ENCODE measurements at places on chromosomes 4 and X.

DNA sequence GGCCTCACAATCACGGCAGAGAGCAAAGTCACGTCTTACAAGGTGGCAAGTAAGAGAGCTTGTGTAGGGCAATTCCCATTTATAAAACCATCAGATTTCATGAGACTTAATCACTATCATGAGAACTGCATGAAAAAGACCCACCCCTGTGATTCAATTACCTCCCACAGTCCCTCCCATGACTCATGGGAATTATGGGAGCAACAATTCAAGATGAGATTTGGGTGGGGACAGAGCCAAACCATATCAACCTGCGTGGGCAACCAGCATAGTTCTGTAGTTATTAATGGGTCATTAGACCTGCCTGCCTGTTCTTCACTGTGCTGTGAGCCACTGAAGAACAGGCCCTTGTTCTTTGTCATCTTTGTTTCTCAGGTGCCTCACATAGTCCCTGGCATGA is 593.7 kb upstream of the BOD1L1 start:
- DNase-seq, result no peak

DNA sequence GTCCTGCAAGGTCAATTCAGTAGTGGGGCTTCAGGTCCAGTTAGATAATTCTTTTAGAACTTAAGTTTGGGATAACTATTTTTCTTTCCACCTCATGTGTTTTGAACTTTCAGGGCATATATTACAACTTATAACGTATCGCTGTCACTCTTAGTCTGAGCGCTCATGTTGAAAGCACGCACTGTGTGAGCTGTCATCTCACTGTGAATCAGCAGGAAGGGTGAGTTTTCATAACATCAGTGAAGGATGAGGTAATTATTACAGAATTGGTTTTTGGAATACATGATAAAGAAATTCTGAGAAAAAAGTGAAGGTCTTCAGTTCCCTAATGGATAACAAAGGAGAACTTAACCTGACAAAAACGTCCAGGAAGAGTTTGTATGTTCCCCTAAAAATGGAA is 45.1 kb upstream of the SLC4A4 start:
- DNase-seq, result no peak

- DNase-seq, result peak; percentile 41
These were observed 58.5 kb downstream of the TSC22D3 start for GRCh38 chrX:107716816-107717700.

DNA sequence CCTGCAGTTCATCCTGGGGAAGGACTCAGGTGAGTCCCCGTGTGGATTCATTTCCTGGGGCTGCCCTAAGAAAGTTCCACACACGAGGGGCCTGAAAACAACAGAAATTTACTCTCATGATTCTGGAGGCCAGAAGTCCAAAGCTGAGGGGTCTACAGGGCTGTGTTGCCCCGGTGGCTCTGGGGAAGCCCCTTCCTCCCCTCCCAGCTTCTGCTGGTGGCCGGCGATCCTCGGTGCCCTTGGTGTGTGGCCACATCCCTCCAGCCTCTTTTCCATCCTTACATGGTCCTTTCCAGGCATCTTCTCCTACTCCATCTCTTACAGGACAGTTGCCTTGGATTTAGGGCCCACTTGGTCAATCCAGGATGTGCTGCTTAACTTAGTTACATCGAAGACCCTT is 15.1 kb downstream of the SH3BP2 start:
- no peak for DNase-seq

GRCh38 chr4:47471591-47471990 is 8.1 kb upstream of the COMMD8 start:
- DNase-seq, result no peak

GRCh38 chr4:25878676-25879075 is 15.9 kb upstream of the SEL1L3 start:
- DNase-seq, result no peak

DNA sequence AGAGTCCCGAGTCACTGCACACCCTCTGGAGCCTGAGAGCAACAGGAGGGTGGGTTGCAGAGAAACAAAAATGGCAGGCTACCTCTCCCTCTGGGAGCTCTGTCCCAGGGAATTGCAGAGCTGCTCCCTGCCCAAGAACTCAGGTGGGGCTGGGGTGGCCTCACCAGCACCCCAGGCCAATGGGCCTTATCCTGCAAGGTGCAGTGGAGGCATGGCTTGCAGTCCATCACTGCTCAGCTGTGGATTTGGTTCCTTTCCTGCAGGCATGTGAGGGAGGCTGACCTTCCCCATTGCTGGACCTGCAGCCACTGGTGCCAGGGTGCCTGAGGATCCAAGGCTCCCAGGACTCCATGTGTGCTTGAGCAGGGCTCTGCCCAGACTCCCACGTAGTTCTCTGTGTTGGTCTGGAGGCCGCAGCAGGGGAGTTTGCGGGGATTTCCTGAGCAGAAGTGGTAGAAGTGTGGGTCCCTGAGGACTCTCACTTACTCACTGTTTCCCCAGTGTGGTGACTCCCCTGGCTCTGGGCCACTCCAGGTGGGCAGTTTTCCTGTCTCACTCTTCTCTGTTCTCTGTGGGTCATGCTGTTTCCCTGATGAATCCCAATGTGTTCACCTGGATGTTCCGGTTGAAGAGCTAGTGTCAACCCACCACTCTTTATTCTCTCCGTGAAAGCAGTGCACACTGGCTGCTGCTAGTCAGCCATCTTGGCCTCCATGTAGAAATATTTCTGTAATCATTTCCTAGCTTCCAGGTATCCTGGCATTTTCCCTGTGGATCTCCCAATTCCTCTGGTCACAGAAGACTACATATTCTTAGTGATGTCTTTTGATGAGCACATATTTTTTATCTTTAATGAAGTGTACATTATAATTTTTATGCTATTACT is 82.3 kb downstream of the ARHGAP24 start:
- DNase-seq, result no peak

DNA sequence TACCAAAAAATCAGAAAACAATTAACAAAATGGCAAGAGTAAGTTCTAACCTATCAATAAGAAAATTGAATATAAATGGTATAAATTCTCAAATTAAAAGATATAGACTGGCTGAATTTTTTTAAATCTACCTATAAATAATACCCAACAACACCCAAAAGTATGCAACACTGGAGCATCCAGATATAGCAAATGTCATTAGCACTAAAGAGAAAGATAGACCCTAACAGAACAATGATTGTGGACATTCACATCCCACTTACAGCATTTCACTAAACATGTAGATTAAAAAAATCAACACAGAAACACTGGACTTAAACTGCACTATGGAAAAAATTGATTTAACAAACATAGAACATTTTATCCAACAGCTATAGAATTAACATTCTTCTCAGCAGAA is 673.0 kb upstream of the GRID2 start:
- DNase-seq, result no peak

Data from NCI-H2107 (cell line).